ENCODE measurements at places on chromosomes 16 and 17. TPM values are rescaled to one million over a fixed set of nuclear protein-coding genes. Genes with fewer than 3 reads are reported as not detected.

- DNase-seq: no peak
These were observed 32.7 kb upstream of the MON1B start for GRCh38 chr16:77158293-77158692.

KRT33A gene
- 0.66 TPM for total RNA-seq

FADS6 gene
- total RNA-seq: 0.14 TPM

- DNase-seq: peak; percentile 77
These were observed 28.1 kb upstream of the PECAM1 start for GRCh38 chr17:64418506-64419339.

GRCh38 chr17:9948928-9949327, 43.9 kb upstream of the RCVRN start:
- no peak for DNase-seq

DNA sequence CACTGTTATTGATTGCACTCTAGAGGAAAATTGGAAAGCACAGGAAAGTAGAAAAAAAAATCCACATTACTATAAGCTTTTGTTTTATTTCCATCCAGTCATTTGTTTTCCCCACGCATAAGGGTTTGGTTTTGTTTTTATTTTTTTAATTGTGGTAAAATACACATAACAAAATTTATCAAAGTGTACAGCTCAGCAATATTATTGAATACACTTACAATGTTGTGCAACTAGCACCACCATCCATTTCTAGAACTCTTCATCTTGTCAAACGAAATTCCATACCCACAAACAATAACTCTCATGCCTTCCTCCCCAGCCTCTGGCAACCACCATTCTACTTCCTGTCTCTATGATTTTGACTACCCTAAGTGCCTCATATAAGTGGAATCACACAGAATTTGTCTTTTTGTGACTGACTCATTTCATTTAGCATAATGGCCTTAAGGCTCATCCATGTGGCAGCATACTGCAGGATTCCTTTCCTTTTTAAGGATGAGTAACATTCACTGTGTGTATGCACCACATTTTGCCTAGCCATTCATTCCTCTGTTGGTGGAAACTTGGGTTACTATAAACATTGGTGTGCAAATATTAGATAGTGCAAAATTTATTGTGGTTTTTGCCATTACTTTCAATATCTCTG, 11.1 kb downstream of the SPPL2C start:
- no peak for DNase-seq

TEFM gene
- total RNA-seq: 18.7 TPM

DNA sequence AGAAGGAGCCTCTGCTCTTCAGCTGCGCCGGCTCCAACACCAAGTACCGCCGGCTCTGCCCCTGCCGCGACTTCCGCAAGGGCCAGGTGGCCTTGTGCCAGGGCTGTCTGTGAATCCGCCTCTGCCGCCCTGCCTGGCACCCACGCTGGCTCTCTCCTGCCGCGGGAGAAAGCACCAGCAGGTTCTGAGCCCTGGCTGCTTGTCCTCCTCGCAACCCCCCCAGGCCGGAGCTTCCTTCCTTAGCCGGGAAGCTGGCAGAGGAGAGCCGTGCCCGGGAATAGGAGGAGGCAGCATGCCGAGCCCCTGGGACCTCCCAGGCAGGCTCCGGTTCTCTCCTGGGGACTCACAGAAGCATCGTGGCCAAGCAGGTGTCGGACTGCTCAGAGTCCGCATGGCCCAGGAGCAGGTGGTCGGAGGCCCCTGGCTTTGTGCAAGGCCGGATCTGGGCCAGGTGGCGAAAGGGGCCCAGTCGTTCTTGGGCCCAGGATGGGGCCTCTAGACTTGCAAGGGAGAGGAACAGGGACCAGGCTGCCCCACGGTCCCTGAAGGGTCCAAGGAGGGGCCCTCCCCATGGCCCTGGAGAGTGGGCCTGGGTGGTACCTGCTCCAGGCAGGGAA, 80.6 kb downstream of the MGAT5B start:
- no peak for DNase-seq

GRCh38 chr16:56669840-56670619, 416 bp downstream of the MT1H start:
- DNase-seq: no peak

CCL17 gene
- 32.6 TPM for total RNA-seq

- DNase-seq: no peak
These were observed at the start of gene CUEDC1 for GRCh38 chr17:57955183-57955931. Gene CUEDC1, minus strand, starts transcription at chr17:57955412. Its CDS starts 69,848 bp downstream, at chr17:57885564.

CHP2 gene
- 0.33 TPM for total RNA-seq

DNA sequence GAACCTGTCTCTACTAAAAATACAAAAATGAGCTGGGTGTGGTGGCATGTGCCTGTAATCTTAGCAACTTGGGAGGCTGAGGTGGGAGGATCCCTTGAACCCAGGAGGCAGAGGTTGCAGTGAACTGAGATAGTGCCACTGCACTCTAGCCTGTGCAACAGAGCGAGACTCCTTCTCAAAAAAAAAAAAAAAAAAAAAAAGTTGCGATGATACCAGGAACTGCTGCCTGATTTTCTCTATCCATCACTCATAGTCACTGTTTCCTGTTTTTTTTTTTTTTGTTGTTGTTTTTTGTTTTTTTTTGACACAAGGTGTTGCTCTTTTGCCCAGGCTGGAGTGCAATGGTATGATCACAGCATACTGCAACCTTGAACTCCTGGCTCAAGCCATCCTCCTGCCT, 59.2 kb downstream of the ABCC1 start:
- no peak for DNase-seq

CCL16 gene
- total RNA-seq: 0.09 TPM

DNA sequence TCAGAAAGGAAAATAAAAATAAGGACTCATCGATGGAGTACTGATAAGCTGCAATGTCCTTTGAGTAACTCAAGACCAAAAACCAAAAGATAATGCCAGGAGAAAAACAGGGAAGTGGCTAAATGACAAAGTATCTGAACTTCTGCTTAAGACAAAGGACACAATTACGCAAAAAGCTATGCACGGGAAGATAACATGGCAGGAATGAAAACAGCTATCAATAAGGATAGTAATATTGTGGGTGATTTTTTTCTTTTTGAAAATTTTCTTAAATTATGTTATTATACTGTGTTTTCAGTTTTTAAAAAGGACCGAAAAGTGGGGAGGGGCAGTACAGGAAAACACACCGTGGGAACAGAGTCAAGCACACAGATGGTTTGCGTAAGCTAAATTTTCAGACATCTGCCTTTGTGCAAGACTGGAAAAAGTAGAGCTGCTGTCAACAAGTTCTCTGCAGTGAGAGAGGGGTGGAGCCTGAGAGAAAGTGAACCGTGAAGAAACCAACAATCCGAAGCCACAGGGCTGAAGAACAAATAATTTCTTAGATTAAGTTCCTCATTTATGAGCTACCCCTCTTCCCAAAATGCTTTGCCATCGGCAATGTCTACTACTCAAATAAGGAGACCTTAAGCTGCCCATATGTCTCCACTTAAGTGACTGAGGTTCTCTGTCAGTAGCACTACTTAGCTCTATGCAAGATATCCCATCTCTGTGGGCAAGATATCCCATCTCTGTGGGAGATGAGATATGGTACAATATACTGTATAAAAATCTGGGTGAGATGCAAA, 99.9 kb upstream of the CORO6 start:
- peak; percentile 87 for DNase-seq

MPP2 gene
- 0.52 TPM for total RNA-seq

HSF5 gene
- 0.90 TPM for total RNA-seq

SOX15 gene
- total RNA-seq: 0.94 TPM

GRCh38 chr17:10234033-10234432, 35.6 kb upstream of the GAS7 start:
- DNase-seq: no peak

- no peak for DNase-seq
These were observed 70.9 kb downstream of the GNAO1 start for GRCh38 chr16:56262148-56262547.

- peak; percentile 41 for DNase-seq
These were observed 6.8 kb downstream of the KIFC3 start for GRCh38 chr16:57795431-57795878.

- no peak for DNase-seq
These were observed 76.0 kb downstream of the CREBBP start for GRCh38 chr16:3804426-3805016.

GRCh38 chr17:50328363-50329325, 17.3 kb upstream of the XYLT2 start:
- DNase-seq: no peak

DNA sequence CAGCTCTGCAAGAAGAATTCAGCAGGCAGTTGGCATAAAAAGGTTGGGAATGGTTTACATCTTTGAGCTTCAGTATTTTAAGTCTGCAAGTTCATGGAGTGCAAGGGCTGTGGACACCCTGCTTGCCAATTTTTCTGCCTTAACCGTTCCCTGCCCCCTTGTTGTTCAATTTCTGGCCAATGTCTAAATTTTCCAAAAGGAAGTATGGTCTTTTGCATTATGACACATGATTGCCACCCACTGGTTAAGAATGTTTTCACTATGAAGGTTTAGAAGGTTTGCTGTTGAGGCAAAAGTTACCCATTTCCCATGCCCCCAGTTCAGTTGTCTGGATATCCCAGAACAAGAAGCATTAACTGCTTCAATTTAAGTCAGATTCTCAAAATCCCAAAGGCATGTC, 441.9 kb downstream of the CDH13 start:
- DNase-seq: no peak

CHAD gene
- 0.05 TPM for total RNA-seq

DNA sequence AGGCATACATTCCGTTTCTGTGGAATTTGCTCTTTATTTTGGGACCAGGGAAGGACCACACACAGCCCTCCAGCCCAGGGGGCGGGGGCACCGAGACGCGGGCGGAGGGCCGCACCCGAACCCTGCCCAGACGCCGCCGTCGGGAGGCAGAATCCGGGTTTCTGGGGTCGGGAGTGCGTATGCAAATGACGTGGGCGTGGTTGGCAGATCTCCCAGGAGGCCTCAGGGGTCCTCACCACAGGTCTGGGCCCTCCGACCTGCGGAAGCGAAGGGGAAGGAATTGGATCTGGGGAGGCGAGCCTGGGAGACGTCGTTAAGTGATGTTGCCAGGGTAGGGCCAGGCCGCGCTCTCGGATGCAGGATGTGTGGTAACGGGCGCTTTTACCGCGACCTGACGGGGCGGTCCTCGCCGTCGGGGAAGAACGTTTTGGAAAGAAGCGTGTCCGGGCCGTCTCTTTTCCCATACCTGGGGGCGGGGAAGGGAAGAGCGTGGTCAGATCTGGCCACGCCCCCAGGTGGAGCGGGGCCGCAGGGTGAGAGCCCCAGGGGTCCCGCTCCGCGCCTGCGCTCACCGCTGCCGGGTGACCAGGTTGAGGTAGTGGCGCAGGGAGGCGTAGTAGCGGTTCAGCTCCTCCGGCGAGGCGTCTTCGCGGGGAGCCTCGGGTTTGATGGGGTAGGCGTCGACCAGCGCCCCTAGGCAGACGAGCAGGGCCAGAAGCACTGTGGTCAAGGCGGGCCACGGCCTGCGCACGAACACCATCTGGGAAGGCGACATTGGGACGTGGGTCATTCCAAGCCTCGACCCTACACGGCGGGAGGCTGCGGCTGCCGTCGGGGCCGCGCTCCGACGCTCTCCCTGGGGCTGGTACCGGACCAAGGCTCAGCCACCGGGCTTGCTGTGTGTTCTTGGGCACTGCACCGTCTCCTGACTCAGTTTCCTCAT, 745 bp downstream of the PYY start:
- no peak for DNase-seq

WNT9B gene
- 0.05 TPM for total RNA-seq

- no peak for DNase-seq
These were observed 53.1 kb downstream of the RPH3AL start for GRCh38 chr17:299546-299945.

DNA sequence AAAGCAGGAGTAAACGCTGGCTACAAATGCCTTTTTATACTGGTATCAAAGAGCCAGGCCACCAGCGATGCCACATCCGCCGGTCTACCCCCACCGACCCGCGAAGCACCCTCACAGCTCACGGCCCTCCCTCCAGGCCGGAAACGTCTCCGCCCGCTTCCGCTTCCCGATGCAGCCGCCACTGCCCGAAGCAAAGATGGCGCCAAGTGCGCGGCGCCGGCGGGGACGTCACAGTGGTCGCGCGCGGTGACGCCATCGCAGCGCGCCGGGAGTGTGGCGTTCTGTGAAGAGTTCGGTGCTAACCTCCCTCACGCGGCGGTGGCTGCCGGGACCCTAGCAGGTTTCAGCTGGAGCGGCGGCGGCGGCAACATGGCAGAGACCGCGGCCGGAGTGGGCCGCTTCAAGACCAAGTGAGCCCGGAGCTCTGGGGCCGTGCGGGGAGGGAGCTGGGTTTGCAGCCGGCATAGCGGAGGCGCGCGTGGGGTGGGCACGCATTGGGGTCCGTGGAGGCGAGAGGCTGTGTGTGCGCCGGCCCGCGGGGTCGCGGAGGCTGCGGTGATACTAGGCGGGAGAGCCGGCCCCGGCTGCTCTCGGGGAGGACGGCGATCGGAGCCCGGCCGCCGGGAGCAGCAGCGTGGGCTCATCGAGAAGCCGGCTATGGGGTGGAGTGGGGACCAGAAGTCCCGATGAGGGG, at the start of gene TBL3:
Gene TBL3, plus strand, starts transcription at position 258 of the 694 bp plus-strand sequence. Its CDS starts 112 bp downstream, at position 370.
- DNase-seq: peak; percentile 97

SP2 gene
- total RNA-seq: 1.3 TPM

DNA sequence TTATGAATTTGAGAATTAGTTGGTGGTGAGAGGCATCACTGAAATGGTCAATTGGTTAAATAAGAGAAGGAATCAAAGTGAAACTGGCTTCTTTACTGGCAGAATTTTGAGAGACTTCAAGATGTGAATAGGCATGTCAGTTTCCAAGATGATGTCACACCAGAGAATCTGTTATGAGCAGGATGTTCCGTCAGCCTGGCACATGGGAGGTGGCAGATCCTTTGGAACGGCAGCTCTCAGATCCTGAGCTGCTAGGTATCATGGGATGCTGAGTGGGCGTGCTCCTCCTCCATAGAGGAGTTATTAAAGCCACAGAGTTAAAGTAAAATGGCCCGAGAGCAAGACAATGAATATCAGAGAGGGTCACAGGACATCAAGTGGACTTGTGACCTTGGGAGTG, 444.3 kb upstream of the HSBP1 start:
- DNase-seq: no peak

- DNase-seq: no peak
These were observed 70.4 kb downstream of the KSR1 start for GRCh38 chr17:27526604-27527002.

- no peak for DNase-seq
These were observed 54.2 kb downstream of the TMEM100 start for GRCh38 chr17:55668312-55668920.

GRCh38 chr16:29784901-29785500, 5.5 kb upstream of the KIF22 start:
- peak; percentile 61 for DNase-seq

DNA sequence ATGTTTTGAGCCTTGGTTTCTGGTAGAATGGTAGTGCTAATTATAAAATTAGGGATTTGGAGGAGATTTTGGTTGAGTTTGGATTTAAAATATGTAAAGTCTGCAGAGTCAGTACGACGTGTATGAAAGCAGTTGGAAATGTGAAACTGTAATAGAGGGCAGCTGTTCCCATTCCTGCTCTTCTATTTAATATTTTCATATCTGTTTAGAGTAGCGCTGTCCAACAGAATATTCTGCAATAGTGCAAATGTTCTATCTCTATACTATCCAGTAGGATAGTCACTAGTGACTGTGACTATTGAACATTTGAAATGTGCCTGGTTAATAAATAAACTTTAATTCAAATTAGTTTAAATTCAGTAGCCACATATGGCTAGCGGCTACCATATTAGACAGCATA, 443.4 kb upstream of the SOX9 start:
- no peak for DNase-seq

CES1 gene
- 2.1 TPM for total RNA-seq

FSCN2 gene
- 0.47 TPM for total RNA-seq

Data from thymus (tissue), 14 donors.